ENCODE measurements at places on chromosomes 7 and 10. TPM values are rescaled to one million over a fixed set of nuclear protein-coding genes. Genes with fewer than 3 reads are reported as not detected.

The SP8 gene
- not detected for total RNA-seq

The POR gene
- 63.5 TPM for total RNA-seq

The EN2 gene
- not detected for total RNA-seq

The PLAU gene
- total RNA-seq, result 0.10 TPM

The GTPBP4 gene
- total RNA-seq, result 73.8 TPM

The MINDY4 gene
- 1.3 TPM for total RNA-seq

The LDB3 gene
- total RNA-seq, result not detected

DNA sequence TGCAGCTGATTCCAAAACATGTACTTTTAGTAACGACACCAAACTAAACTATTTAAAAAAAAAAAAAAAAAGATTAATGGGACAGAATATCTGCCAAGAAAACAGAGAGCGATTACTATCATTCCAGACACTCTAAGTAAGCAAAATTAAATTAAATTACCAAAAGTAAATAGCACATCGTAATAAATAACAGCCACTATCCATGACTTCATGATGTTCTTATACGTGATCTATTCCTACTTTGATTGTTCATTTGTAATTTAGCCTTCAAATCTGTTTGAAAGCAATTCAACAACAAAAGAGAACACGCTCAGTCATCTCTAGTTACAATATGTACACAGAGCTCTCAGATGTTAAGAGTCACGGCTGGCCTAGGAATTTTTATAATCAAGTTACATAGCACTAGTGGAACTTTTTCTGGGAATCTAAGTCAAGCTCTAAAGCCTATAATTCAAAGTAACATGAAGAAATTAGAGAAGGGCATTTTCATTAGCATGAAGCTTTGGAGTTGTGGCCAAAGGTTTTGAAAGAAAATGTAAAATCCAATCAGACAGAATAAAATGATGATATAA, 241.7 kb upstream of the NEBL start:
- no peak for DNase-seq

DNA sequence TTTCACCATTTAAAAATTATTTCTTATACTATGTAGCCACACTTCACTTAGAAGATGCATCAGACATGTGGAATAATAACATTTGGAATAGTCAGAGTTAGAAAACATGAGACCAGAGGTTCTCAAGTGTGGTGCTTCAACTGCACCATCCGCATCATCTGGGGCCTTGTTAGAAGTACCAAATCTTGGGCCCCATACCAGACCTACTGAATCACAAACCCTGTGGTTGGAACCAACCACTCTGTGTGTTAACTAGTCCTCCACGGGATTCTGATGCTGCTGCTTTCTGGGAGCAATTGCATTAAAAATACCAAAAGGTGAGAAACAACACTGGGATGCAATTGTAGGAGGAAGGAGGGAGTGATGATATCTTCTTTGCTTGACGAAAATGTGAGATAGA, 125.2 kb downstream of the GNAT3 start:
- DNase-seq, result no peak

DNA sequence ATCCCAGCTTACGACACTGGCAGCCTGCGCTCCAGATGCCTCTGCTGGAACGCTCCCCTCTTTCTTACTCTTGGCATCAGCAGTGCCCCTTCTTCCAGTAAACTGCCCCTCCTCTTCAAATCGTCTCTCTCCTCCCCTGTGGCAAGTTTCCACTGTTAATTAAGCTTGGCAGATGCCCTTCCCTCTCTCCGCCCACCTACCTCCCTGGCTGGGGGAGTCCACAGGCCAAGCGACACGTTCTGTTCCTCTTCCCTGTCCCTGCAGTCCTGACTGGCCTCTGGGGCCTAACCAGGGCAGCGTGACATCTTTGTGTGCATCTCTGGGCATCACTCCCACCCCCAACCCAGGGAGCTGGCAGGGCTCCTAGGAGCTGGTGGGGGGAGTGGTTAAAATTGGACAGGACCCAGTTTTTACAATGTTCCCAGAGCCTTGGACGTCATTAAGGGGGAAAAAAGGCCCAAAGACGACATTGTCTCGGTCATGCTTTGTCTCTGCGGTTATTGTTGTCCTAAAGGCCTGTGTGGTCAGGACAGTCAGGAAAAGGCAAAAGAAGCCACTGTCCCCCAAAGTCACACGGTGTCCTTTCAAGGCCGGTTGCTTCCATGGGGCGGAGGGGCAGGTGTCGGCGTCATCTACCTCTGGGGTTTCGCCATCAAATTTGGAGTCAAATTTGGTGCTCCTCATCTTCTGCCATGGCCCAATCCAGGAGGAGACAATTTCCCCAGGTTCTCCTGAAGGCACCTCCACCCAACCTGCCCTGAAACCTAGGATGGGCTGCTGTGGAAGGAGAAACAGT, 54.2 kb downstream of the DLG5 start:
- DNase-seq, result no peak

DNA sequence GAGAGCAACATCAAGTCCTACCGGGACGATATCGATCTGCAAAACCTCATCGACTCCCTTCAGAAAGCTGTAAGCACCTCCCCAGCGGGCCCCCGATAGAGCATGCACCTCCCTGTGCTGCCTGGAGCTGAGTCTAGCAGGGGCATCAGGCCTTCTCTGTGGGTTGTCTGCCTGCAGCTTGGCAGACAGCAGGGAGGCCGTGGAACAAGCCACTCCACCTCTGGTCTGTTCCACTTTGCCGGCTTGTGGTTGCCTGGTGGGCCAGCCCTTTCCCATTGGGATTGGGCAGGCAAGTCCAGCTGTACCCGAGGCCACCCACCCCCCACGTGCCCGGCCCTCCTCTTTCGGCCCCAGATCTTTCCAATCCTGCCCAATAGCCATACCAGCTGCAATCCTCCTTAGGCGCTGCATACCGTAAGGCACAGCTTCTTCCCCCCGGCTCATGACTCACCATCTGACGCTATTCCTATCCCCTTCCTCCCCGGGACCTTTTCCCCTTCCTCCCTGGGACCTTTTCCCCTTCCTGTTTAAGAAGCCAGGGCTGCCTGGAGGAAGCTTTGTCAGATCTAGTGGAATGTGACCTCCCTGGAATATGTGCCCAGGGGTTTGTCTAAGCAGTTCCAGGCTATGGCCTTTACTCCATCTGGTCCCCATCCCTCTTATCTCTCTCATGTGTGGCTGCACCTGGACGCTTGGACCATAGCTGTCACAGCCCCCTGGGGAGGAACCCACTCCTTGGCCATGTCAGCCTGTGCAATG, 28.1 kb upstream of the SH2D4B start:
- DNase-seq, result no peak

DNA sequence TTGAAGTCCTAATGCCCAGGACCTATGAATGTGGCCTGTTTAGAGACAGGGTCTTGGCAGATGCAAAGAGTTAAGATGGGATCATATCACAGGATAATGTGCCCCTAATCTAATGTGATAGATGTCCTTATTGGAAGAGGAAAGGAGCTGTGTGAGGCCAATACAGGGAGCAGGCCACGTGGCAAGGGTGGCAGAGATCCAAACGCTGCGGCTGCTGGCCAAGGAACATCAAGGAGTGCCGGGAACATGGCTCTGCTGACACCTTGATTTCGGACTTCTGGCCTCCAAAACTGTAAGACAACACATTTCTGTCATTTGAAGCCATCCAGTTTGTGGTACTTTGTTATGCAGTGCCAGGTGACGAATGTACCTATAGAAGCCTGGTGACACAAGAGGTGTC, 37.7 kb upstream of the EZH2 start:
- DNase-seq, result no peak
